ENCODE measurements at places on chromosomes 12 and 14. TPM values are rescaled to one million over a fixed set of nuclear protein-coding genes. Genes with fewer than 3 reads are reported as not detected.

TROAP gene
- total RNA-seq = 62.2 TPM

NEUROD4 gene
- total RNA-seq = not detected

PNMA1 gene
- total RNA-seq = 18.1 TPM

PNP gene
- total RNA-seq = 134 TPM

CD4 gene
- 279 TPM for total RNA-seq

TMEM229B gene
- total RNA-seq = 23.3 TPM

TXNRD1 gene
- total RNA-seq = 94.7 TPM

NT5DC3 gene
- total RNA-seq = 5.6 TPM

PTPRB gene
- not detected for total RNA-seq

TMBIM6 gene
- 485 TPM for total RNA-seq

LDHB gene
- 1,000 TPM for total RNA-seq
